Suprapubic skin (tissue), 4 donors: ENCODE measurements at places on chromosomes 4 and X.

- DNase-seq = no peak
Observed at GRCh38 chr4:182369211-182369610, 126.0 kb downstream of the TENM3 start.

- DNase-seq = no peak
Observed at GRCh38 chr4:53059871-53060270, 197.8 kb downstream of the RASL11B start.

DNA sequence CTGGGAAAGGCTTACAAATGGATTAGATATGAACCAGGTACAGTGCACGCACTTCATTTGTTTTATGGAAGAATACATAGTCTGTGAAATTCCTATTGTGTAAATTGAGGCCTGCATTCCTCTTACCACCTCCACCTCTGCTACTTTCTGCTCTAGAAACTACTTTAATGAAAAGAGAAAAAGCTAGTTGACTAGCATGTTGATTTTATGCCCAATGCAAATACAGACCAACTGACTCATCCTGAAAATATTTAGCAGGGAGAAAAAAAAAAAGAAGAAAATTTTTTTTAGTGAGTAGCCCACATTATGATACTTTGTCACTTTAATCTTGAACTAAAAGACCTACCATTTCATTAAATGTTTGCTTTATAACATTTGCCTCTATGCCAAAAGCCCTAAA lies 41.2 kb downstream of the DCLK2 start:
- no peak for DNase-seq

GRCh38 chr4:137659431-137659830 lies 127.1 kb upstream of the PCDH18 start:
- no peak for DNase-seq

- no peak for DNase-seq
Observed at GRCh38 chr4:89723096-89723495, 113.9 kb downstream of the SNCA start.

- no peak for DNase-seq
Observed at GRCh38 chrX:110181459-110182137, 136.3 kb downstream of the AMMECR1 start.

DNA sequence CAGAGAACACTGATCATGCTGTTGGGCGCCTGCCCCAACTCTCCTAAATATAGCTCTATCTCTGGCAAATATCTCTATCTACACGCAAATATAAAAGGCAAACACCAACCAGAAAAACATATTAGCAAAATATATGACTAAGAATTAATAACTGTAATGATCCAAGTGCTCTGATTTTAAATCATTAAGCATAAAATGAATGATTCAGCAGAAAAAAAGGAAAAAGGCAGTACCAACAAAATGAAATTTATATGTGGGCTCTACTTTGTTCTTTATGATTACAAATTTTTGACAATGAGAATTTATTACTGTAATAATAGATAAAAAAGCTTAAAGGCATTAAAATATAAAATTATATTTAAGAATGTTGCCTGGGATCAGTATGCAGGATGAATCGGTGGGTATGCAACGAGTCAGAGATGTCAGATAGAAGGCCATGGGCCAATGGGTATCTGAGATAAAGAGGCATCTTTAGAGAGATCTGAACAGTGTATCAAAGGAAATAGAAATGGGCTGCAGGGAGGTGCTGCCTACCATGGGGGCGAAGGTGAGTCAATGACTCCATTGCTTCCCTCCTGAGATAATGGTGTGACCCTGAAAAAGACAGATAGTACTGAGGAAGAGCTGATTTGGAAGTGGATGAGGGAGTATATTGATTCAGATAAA lies 234.8 kb downstream of the SCFD2 start:
- DNase-seq = no peak

DNA sequence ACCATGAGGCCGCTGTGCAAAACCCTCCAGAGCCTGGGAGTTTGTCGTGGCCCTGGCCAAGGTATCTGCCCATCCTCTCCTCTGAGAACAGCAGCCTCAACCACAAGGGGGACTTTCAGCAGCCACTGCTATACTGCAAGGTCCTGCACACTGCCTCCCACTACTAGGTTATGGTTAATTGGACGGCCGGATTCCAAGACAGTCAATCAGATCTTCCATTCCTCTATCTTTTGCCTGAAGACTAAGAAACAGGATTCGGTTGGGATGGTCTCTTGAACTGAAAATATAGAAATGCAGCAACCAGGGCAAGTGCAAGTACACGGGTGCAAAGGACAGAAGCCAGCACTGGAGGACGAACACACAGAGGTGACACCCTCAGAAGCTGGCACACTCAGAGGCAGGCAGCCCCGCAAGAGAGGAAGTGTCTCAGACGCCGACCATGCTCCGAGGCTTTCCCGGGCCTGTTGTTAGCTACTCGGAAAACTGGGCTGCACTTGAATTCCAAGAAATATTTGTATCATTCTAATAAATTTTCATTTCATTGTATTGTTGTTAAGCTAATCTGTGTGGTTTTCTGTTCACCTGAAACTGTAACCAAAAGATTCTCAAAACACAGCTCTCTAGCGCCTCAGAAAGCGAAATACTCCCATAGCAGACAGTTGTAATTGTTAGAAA lies 63.3 kb downstream of the AFAP1 start:
- DNase-seq = no peak

DNA sequence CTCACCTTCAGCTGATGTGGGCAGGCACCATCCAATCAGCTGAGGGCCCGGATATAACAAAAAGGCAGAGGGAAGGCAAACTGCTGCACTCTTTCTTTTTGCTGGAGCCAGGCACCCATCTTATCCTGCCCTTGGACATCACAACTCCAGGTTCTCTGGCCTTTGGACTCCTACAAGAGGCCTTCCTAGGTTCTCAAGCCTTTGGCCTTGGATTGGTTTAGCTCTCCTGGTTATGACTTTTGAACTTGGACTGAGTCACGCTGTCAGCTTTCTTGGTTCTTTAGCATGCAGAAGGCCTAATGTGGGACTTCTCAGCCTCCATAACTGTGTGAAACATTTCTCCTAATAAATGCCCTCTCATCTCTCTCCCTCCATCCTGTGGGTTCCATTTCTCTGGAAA lies 23.0 kb upstream of the N4BP2 start:
- DNase-seq = no peak

- DNase-seq = no peak
Observed at GRCh38 chrX:110519906-110520452, 161.3 kb downstream of the RTL9 start.

- no peak for DNase-seq
Observed at GRCh38 chrX:101410461-101410860, 2.4 kb downstream of the HNRNPH2 start.

DNA sequence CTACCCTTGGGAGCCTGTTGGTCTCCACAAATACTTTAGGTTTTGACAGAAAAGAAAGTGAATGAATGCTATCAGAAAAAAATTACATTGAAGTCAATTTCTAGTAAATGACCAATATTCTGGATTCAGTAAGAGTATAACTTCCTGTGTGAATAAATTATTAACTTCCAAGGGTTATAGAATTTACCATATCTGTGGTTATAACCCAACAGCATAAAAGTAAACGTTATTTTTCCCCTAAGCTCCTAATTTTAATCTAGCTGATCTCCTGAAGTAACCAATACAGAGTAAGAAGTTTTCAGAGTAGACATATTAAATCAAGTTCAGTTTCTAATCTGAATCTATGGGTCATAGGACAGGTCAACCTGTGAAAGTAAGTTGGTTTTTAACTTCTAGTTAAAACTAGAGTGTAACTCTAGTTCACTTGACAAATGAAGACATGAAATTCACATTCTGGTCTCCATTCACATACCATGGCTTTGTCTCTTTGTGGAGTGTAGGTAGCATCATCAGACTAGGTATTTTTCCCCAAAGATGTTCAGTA lies 22.8 kb downstream of the DTHD1 start:
- DNase-seq = no peak

DNA sequence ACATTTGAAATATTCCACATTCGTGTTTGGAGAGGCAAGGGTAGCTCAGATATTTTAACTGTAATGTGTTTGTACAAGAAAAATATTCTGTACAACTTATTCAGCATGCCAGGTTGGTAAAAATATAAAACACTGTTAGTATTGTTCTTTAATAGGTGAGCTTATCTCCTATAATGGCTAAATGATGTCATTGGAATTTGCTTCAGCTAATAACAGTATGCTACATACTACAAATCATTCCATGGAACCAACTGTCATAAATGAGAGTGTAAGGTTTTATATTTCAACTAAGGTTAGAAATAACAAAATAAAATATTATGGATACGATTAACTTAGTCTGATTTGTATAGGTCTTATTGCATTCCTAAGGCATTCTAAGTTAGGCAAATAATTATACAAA lies 206.6 kb downstream of the ADGRL3 start:
- DNase-seq = no peak

GRCh38 chr4:114368751-114369150 lies 229.9 kb upstream of the UGT8 start:
- no peak for DNase-seq

- no peak for DNase-seq
Observed at GRCh38 chr4:123462007-123462406, 65.4 kb downstream of the SPRY1 start.
